ENCODE measurements at places on chromosomes 5 and 9.

DNA sequence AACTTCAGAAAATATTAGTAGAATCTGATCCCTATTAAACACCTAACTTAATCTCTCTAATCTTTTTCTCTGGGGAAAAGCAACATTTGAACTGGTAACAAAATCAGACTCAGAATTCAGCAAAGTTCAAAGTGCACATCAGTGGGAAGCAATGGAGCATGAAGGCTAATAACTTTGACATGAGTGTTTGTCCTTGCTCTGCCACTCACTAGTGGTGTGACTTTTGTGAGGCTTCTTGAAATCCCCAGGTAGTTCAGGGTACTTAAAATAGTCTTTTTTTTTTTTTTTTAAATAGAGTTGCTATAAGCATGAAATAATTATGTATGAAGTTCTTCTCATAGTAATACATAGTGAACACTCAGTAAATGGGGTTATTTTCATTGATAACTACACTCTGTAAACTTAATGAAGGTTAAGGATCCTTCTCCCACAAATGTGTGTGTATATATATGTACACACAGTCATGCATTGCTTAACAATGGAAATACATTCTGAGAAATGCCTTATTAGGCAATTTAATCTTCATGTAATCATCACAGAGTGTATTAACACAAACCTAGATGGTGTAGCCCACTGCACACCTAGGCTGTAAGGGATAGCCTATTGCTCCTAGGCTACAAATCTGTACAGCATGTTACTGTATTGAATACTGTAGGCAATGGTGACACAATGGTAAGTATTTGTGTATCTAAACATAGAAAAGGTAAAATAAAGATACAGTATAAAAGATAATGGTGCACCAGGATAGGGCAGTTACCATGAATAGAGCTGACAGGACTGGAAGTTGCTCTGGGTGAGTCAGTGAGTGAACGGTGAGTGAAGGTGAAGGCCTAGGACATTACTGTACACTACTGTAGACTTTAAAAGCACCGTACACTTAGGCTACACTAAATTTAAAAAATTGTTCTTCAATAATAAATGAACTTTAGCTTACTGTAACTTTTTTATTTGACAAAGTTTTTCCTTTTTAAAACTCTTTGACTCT lies 73.3 kb upstream of the HMHB1 start:
- no peak for DNase-seq

DNA sequence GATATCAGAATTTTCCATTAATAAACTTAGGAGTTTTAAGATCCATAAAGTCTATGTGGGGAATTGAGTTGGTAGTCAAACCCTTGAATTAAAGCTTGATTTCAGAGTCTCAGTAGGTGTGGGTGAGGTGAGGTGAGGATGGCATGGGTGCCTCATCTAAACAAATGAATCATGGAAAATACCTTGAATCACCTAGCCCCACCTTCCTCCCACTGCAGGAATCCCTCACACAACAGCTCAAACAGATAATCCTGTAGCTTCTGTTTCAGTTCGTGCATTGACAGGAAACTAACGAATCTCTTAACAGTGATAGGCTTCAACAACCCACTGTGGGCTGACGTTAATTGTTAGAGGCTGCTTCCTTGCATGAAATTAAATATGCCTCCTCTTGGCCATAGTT lies 185.0 kb downstream of the SREK1 start:
- no peak for DNase-seq

GRCh38 chr5:31410089-31410488 lies 121.8 kb downstream of the DROSHA start:
- DNase-seq, result no peak

DNA sequence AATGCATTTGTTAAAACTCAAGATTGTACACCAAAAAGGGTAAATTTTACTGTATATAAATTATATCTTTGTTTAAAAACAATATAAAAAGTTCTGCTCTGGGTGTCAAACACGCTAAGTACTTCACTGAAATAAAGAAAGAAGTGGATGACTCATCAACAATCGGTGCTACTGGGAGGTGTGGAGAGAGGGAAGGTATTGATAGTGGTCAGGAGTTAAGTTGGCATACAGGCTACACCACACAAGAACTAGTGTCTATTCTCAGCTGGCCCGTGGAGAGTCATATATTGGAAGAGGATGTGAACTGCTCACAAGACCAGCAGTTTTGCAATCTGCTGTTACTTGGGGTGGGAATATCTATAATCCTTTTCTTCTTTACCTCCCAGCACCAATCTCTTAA lies 145.7 kb upstream of the TRPC7 start:
- no peak for DNase-seq

- no peak for DNase-seq
These were observed 152.0 kb upstream of the SLC28A3 start for GRCh38 chr9:84492366-84493159.

DNA sequence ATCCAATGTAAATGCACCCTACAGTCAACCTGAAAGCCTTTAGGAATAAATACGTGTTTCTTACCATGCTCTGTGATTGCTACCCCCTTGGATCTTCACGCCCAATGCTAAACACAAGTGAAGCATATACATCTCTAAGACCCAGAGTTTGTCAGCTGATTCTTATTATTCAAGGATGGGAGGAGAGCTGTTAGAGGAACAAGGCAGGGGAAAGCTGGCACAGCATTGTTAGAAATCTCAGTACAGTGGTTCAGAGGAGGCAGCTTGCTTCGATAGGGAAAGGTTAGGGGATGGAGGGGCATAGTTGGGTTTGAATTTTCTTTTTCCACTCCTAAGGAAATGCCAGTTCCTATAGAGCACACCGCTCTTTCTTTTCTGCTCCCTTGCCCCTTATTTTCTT lies 16.7 kb upstream of the TAF11L2 start:
- DNase-seq, result peak; percentile 55

DNA sequence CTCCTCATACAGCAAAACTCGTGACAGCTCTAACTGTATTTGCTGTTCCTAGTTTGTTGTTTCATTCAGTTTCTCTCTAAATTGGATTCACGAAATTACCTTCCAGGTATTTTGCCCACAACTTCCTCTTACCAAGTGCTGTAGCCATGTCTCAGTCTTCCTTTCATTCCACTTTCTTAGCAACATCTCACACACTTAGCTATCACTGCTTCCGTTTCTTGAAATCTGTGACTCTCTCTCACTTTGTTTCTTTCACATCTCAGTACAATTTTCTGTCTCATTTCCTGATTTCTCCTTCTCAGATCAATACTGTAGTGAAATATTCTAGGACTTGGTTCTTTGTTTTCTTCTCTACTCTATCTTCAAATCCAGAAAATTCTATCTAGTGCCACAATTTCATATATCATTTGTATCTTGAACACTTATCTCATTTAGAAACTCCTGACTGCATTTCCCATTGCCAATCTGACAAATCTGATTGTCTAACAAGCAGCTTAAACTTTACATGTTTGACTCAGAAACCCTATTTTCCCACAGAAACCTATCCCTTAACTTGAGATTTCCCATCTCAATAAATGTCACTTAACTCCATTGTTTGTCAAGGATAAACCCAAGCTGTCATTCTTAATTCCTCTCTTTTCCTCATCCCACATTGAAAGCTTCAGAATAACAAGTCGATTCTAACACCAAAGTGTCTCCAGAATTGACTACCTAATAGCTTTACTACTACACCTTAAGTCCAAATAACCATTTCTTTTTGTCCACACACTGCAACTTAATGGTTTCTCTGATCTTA lies 303.1 kb downstream of the CDH12 start:
- no peak for DNase-seq
